Adipocyte (in vitro differentiated cells): ENCODE measurements at places on chromosomes 5 and 9.

- DNase-seq = no peak
Observed at GRCh38 chr5:149073213-149073612, 10.4 kb upstream of the SH3TC2 start.

DNA sequence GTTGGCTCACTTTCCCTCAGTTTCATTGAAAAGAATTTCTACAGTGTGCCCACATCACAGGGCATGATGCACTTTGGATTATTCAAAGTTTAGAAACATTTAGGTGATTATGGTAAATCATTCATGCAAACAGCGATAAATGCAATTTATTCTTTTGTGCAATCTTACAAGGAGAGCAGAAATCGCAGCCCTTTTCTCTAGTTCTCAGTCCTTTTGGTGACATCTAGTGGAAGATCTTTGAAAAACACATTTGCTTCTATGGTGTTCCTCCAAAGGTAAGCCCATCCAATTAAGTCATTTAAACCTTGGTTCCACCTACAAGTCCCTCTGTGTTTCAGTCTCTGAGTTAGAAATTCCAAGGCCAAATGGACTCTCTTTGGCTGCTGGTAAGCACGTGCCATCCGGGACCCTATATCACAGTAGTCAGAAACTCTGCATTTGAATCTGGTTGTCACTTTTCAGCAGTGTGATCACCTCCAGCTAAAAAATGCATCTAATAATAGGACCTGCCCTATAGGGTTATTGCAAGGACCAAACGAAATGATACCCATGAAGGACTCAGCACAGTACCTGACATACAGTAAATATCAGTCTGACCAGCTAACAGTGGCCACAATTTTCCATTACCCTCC lies 66.4 kb downstream of the MACROH2A1 start:
- DNase-seq = peak; percentile 92

GRCh38 chr5:93018461-93018860 lies 562.6 kb downstream of the NR2F1-AS1 start:
- peak; percentile 15 for DNase-seq

GRCh38 chr5:86500947-86501346 lies 116.8 kb upstream of the COX7C start:
- no peak for DNase-seq

DNA sequence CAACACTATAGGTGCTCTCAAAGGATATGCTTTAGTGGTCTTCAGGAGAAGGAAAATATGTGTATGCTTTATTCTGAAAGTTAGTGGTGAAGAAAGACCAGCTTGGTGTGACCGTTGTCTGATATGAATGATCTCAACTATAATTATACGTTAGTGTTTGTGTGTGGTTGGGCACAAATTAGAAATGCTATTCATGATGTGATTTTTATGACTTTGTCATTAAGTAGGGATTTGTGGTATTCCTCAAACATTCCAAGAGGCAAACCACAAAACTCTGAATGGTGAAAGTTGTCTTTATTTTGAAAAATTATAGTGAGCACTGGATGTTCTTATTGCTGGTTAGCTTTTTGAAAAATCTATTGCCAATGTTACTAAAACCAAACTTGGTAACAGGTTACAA lies 6.2 kb upstream of the F2R start:
- peak; percentile 71 for DNase-seq

DNA sequence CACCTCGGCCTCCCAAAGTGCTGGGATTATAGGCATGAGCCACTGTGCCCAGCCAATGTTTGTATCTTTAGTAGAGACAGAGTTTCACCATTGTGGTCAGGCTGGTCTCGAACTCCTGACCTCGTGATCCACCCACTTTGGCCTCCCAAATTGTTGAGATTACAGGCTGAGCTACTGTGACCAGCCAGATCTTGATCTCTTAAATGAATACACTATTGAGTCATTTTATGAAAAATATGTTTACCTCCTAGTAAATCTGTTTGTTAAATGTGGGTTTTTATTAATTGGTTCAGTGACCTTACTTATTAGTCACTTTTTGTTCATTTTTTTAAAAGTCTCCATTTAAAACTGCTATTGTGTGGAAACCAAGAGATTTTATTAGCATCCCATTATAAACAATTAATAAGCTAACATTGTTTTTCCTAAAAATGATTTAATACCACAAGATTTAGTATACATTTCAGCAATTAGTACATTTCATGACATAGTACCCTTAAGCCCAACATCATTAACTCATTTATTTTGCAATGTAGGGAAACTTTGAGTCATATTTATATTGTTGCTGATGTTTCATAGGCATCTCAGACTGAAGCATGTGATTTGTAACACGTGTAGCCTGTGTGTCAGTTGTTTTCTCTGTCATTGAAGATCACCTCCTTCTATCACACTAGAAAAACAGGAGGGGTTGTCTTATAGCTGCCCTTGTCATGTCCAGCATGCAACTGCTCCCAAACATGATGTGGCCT lies 261.2 kb downstream of the TAF11L14 start:
- DNase-seq = peak; percentile 73

DNA sequence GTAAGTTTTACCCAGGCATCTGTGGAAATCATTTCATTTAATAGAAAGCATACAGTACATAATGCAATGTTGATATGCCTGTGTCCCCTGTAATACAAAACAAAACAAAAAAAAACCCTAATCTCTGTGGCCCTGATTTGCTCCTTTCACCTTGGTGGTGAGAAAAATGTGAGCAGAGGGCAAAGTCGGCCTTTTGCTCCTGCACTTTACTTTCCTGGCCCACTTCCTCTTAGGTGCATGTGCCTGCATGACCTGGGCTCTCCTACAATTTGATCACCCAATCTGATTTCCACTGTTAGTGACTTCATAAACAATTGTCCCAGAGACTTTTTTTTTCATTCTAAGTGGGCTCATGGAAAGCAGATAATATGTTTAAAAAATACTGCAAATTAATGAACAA lies 424.3 kb downstream of the SEMA5A start:
- no peak for DNase-seq

GRCh38 chr5:17346811-17347210 lies 129.4 kb downstream of the BASP1 start:
- peak; percentile 62 for DNase-seq

DNA sequence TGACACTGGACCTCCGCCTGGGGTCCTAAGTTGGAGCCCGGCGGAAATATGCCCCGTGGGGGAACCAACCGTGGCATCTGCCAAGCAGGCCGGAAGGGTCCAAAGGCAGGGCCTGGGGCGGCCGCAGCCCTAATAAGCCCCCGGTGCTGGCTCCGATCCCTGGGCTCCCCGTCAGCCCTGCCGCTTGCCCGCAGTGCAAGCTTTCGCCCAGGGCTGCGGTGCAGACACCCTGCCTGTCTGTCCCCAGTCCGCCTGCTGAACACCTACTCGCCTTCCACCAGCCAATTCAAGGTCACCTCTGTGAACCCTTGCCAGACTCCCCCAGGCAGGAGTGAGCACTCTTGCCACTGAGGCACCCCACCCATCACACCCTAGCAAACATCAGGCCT lies 502 bp upstream of the PTGR1 start:
- DNase-seq = no peak

DNA sequence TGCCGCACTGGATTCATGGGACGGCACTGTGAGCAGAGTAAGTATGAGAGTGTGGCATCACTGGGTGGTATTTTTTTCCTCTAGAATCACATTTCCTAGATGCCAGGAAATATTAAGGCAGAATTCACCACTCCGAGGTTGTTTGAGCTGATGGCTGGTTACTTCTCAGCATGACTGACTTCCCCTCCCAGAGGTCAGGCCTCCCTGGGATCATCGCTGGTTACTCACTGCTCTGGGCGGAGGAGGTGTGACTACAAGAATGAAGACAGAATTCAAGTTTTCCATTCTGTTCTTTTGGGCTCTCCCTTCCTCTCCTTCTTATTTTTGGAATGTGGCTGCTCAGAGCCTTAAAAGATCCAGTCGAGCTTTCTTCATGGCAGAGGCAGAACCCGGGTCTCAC lies 76.6 kb upstream of the PRRC1 start:
- peak; percentile 42 for DNase-seq

GRCh38 chr5:66516550-66516949 lies 79.6 kb upstream of the MAST4 start:
- DNase-seq = no peak

DNA sequence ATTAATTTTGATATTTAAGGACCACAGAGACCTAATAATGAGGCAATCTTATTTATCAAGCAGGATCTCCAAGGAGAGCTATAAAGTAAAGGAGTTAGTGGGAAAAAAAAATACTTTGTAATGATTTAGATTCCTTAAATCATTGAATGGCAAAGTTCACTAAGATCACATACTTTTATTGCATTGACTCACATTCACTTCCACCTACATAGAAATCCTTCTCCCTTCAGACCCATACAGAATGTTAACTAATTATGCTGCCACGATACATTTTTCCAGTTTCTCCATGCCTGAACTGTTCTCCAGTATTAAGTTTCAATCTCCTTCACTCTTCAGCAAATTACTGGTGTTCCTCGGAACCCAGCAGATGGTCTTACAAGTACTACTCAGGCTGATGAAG lies 388.7 kb downstream of the EFNA5 start:
- DNase-seq = peak; percentile 29

GRCh38 chr5:139749242-139749641 lies 46.4 kb upstream of the PSD2 start:
- DNase-seq = peak; percentile 40

- peak; percentile 38 for DNase-seq
Observed at GRCh38 chr9:107367727-107368502, 84.8 kb downstream of the RAD23B start.

DNA sequence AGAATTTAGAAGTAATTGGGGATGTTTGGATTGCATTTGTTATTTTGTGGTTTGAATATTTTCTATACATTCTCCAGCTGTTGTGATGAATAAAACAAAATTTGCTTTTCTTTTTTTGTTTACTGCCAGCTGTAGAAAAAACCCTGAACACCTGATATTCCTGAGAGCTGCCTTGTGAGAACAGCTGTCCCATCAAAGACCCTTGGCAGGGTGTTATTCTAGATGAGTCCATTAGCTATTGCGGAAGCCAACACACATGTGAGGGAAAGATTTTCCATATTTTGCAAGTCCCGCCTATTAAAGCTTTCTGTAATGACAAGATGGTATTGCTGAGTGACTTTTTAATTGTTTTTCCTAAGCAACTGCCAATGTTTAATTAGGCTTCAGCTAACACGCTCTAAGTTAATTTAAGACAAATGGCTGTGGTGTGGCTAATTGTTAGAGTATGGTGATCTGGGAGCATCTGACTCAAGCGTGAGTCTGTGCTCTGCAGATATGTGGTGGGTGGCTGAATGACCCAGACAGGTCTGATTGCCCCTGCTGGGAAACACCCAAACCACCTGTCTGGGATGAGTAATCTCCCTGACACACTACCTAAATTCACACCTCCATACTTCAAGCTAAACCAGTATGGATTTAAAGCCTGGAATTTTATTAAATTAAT lies 86.5 kb upstream of the PRLR start:
- DNase-seq = no peak

GRCh38 chr5:123438902-123439301 lies 15.7 kb upstream of the CEP120 start:
- no peak for DNase-seq

DNA sequence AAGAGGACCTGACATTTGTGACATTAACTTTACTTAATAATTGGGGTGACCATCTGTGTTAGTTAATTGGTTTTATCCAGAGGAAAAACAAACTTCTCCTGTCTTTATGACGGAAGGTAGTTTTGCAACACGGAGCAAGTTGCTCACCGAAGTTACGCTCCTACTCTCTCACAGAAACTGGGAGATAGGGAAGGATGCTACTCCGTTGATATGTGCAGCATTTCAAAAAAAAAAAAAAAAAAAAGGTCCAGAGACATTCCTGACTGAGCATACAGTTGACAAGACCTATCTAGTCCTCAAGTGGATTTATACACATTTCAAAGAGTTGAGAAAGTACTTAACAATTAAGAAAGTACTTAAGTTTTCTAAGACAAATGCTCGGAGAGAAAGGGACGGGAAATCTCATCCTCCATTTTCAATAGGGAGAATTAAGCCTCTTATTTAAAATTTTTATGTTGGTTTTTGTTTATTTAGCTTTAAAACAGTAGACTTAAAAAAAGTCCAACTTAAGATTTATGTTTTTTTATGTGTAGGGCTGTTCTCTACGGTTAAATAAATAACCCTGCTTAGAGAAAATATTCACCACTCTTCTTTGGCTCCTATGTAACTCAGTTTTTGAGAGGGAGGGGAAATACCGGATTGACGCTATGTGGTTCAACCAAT lies 455 bp upstream of the FER start:
- no peak for DNase-seq

DNA sequence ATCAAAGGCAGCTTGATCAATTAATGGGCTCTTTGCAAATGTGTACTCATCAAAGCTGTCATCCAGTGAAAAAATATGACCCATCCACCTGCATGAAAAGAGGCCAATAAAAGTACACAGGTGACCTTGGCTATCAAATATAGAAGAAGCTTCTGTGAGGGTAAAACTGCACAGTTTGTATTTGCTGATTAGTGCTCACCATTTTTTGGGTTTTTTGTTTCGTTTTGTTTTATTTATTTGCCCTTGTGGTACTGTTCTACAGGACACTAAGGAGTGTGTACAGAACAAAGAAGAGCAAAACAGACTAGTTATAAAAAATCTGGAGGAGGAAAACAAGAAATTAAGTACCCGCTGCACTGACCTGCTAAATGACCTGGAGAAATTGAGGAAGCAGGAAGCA lies 101.3 kb downstream of the CNTLN start:
- no peak for DNase-seq

DNA sequence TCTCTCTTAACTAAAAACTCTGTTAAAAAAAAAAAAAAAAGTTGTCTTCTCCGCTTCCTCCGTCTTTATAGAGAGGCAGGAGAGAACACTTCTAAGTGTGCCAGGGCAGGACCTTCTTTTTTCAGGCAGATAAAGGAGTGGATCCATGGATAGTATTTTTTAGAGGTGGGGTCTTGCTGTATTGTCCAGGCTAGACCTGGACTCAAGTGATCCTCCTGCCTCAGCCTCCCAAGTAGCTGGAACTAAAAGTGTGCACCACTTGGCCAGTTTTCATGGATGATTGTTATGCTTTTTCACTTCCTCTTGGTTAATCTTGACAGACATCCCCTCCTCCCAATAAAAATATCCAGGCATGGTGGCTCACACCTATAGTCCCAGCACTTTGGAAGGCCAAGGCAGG lies 20.0 kb upstream of the GNE start:
- DNase-seq = no peak

DNA sequence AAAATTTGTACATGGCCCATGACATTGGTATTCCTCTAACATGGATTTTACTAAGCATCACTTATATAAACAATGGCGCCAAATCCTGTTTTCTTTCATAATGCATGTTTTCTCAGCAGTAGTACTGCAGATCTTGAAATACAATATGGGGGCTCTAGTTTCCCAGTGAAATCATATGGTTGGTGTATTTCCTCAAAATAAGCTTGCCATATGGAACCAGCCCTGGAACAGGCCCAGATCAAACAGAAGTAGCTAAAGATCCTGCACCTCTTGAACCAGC lies 163.9 kb downstream of the ZNF608 start:
- DNase-seq = no peak

- no peak for DNase-seq
Observed at GRCh38 chr5:388266-389196, 54.4 kb upstream of the EXOC3 start.

DNA sequence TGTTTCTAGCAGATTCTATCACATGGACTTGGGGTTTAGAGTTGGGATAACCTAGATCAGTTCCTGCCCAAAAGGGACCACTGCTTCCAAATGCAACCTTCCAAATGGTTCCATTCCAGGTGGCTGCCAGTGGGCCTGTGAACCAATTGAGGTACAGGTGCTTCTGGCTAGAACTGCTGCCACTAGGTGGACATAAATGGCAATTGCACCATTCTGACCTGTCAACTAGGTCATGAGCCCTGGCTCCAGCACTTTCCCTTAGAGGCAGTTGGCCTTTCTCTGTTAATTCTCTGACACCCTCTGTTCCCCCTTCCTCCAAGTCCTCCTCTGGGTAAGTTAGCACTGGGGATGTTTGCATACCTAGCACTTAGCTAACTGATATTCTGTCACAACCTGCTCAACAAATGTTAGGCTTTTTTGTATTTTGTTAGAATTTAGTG lies 16.6 kb upstream of the HEMGN start:
- no peak for DNase-seq
